Endothelial cell (in vitro differentiated cells): ENCODE measurements at places on chromosomes 4 and X.

DNA sequence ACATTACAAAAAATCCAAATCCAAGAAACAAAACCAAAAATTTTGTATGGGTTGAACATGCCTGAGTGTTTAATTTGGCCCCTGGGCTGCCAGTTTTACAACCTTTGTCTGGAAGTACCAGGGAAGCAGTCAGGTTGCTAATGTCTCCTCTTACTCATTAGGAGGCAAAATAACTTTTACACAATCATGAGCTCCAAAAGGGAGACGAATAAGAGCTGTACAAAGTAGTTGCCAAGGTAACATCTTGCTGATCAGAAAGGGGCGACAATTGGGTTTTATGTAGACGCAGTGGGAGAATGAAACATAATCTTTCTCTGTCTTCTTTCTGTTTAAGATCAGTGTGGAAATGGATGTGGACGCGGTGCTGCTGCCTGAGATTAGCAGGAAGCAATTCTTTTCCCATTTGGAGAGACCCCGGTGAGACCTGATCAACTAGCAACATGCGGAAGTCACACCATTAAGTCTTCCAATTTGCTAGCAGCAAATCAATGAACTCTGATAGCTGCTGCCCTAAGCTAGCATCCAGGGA is 90.7 kb upstream of the IGFBP7 start:
- no peak for DNase-seq

GRCh38 chr4:123200051-123200940 is 196.3 kb upstream of the SPRY1 start:
- DNase-seq = no peak

DNA sequence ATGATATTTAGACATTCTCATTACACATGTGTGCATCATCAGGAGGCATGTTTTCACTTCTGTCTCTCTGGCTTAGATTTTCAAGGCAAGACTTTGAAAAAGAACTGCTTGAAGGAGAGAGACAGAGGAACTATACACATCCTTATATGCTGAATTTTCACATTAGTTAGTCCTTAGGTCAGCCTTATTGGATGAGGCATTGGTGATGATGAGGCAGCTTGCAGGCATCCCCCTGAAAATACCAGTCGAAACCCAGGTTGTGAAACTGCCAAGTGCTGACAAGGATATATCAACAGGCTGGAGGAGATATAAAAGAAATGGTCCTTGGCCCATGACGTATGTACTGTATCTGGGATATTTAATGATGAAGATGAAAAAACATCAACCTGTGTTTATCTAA is 297.2 kb upstream of the AADAT start:
- DNase-seq = no peak

DNA sequence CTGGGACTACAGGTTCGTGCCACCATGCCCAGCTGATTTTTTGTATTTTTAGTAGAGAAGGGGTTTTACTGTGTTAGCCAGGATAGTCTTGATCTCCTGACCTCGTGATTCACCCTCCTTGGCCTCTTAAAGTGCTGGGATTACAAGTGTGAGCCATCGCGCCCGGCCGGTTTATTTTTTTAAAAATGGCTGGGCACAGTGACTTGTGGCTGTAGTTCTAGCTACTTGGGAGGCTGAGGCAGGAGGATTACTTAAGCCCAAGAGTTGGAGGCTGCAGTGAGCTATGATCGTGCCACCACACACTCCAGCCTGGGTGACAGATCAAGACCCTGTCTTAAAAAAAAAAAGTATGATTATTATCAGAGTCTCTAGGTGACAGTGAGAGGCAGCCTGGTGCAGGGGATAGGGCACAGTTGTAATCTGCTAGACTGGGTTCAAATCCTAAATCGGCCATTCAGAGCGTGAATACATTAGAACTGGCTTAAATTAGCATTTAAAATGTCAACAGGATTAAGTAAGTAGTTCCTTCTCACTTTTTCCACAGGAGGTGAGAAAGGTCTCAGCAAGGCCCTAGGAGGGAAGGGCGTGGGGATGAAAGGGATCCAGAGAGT is 435 bp upstream of the MGST2 start:
- DNase-seq = no peak

GRCh38 chr4:72243641-72244040 is 211.8 kb downstream of the NPFFR2 start:
- DNase-seq = no peak

DNA sequence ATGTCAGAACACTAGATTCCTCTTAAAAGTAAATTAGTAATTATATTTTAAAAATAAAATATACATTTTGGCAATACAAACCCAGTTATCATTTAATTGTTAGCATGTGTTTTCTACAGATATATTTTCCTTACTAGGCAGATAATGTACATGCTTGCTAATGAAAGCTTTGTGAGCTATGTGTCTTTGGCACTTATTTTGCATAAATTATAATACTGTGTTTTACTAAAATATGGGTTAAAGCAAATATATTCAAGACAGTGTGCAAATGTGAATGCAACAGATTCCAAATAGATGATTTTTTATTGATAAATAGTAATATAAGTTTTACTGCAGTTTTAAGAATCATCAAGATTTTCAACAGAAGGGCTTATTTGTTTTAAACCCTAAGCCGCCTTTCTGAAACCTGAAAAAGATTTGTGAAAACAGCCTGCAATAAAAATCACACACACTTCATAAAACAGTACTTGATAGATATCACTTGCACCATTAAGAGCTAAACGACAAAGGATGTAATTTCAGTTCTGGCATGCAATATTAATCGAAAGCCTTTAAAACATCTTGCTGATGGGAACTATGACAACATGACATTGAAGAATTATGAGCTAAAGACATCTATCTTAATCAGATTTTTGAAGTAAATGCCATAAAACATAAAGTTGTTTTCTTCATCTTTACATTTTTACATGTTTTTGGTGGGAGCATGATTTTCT is 333.3 kb downstream of the DCTD start:
- no peak for DNase-seq

GRCh38 chrX:133440797-133441163 is 25.5 kb upstream of the GPC4 start:
- DNase-seq = no peak

GRCh38 chr4:7279902-7280301 is 87.6 kb downstream of the SORCS2 start:
- no peak for DNase-seq

DNA sequence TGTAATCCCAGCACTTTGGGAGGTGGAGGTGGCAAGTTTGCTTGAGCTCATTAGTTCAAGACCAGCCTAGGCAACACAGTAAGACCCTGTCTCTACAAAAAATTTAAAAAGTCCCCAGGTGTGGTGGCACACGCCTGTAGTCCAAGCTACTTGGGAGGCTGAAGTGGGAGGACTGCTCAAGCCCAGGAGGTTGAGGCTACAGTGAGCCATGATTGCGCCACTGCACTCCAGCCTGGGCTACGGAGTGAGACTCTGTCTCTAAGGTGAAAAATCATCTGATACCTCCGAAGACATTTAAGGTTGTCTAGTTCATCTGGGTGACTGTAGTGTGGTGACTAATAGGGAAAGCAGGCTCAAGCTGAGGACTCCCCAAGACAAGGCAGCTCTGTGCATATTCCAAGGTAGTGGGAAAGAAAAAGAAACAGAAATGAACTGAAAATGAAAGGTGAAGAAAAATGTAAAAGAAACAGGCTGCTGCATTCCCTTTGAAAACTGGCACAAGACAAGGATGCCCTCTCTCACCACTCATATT is 23.3 kb downstream of the FRYL start:
- DNase-seq = no peak

DNA sequence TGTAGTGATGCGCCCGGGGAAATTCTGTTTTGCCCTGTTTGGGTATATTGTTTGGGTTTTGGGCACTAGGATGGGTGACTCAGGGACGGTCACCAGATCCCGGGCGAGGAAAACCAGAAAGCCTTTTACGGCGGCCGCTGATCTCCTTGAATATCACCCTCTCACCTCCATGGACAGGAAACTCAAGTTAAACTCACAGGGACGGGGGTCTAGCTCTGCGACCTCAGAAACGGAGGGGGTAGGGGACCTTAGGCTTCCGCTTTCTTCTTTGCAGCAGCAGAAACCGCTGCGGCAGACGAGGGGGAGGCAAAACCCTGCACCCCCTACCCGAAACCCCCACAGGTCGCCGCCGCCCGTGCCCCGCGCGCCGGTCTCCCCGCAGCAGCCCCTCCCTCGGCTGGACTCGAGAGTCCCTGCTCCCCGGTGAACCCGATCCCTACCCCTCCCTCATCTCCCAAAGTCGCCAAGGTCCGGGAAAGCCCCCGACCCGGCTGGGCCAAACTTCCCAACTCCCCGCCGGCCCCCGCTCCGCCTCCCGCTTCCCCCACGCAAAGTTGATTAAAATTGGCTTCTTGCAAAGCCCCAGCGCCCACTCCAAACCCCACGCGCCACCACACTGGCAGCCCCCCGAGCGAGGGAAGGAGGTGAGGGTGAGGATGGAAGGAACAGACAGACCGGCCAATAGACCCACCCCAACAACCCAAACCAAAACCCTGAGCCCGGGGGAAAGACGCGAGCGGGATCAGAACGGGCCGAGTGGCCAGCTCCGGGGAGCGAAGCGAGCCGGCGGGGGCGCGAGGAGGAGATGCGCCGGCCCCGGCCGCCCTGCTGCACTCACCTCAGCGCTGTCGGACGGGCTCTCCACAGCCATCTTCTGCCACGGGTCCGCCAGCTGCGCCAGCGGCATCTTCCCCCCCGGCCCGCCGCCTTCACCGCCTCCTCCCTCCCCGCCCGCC is 705 bp downstream of the RPS6KA3 start:
- DNase-seq = peak; percentile 4

- DNase-seq = no peak
Measured at GRCh38 chrX:16839219-16839851, 30.8 kb downstream of the RBBP7 start.

DNA sequence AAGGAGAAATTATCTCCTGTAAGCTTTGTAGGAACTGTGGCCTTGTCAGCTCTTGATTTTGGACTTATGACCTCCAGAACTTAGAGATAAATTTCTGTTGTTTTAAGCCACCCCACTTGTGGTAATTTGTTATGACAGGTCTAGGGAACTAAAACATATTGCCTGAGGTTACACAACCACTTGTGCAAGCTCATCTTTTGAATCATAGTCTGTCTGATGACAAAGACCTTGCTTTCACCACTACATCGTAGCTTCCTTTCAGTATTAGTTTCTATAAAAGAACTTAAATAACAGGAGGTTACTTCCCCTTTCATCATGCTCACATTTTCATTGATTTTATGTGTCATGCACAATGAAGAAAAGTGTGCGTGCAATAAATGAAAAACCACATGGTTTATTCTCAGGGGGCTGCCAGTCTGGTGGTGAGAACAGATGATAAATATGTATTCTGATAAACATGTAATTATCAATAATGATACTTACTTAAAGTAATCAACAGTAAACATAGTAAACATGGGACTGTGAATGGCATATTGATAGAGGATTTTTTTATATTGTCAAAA is 690.0 kb upstream of the HS3ST1 start:
- no peak for DNase-seq
